ENCODE measurements at places on chromosomes 2 and 18.

DNA sequence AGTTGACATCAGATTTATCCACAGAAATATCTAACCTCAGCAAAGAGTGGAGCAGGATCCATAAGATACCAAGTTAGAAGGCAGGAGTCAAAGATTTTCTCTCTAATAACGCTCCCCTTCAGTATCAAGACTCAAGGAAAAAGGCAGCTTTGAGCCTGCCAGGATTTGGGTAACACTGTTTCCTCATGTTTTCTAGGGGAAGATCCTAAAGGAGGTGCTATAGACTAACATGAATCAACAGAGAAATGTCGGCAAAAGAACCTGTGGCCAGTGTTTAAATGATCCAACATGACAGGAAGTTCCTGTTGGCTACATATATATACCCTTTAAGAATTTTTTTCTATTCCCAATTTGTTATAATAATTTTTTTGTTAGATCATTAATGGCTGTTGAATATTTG is 402.3 kb downstream of the TGIF1 start:
- DNase-seq: peak; percentile 3

- DNase-seq: no peak
Observed at GRCh38 chr18:26804519-26804918, 61.0 kb downstream of the AQP4 start.

DNA sequence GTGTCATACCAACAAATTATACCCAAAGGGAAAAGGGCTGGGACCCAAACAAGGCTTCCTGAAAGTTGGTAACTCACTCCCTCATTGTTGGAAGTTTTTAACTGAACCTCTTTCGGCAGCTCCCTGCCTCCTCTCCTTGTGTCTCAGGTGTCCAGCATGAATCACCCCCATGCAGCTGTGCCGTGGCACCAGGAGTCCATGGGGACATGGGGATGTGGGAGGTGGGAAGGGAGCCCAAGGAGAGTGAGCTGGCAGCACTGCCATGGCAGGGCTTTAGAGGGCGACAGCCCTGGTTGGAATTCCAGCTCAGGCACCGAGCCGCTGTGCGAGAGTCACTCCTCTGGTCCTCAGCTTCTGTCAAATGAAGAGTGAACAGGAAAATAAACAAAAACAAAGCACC is 12.5 kb upstream of the GYPC start:
- DNase-seq: peak; percentile 72

DNA sequence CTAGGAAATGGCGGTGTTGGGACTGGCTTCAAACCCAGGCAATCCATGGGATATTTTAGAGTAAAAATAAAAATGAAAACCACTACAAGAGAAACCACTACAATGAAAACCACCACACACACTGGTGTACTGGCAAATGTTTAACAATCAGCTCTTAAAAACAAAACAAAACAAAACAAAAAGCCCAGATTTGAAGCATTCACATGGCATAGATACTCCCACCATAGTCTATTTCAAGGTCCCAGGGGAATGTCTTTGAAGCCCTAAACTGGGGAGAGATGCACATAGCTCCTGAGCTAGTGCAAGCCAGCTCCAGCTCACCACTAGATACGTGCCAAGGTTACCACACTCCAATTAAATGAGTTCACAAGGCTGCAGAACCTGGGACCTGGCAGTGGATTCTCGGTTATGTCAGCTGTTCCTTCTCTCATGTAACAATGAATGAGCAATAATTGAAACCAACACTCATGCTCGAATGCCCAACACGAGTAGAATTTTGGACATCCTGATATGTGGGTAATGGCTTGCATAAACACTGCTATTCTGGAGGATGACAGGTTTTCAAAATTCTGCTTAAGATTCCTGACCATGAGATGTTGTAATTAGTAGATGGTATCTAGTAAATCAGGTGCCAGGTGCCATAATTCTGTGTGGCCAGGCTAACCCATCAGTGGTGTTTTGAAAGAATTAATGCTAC is 102.2 kb downstream of the OSBPL6 start:
- peak; percentile 97 for DNase-seq

GRCh38 chr18:57696271-57696670 is 74.6 kb upstream of the NARS1 start:
- no peak for DNase-seq

DNA sequence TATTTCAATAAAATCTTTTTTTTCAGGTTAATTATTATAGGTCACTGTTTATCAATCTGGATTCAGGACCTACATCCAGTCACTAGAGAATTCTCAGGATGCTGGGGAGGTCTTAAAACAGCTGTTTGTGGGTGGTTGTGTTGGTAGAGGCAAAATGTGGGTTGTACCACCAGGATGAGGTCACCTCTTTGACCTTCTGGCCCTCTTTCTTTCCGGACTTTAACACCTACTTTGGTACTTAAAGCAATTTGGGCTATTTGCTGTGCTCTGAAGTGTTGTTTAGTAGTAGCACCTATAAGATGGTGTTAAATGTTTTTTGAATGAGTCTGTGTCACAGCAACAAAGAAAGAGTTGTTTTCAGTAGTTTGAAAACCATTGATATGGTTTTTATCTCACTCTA is 14.6 kb downstream of the EML4 start:
- DNase-seq: peak; percentile 70

DNA sequence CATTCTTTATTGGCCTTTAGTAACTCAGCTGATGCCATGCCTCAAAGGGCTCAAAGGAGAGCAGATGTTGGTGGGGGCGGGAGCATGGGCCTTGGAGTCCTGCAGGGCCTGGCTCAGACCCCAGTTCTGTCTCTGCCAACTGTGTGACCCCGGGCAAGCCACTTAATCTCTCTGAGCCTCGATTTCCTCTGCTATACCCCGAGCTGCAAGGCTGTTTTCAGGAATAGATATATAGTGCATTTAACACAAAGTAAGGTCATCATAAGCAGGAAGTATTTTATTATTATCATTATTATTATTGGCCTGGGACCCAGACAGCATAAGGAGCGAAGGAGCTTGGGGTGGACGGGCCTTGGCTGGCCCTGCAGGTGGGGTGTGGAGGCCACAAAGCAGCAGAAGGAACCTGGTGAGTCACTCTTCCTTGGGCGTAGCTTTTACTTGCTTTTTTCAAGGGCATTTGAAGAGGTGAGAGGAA is 162.7 kb downstream of the INHBB start:
- DNase-seq: no peak

DNA sequence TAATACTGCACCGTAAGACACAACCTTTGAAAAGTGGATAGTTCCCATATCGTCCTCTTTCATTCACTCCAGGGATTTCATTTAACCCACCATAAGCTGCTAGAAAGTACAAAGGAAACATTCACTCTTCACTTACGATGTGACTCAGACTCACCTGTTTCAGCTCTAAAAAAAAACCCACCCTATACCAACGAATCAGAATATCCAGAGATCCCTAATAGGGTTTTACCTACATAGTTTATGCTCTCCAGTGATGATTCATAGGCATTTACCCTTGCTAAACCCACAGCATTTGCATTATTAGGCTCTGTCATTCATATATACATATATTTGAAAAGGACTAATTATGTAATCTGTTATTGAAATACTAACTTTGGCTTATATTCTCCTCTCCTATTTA is 60.2 kb downstream of the PRPF40A start:
- DNase-seq: no peak

GRCh38 chr2:55311444-55311870 is 42.4 kb upstream of the MTIF2 start:
- peak; percentile 70 for DNase-seq

- DNase-seq: no peak
Observed at GRCh38 chr2:99395589-99396130, 58.5 kb downstream of the EIF5B start.

GRCh38 chr2:68700560-68700959 is 34.1 kb upstream of the ARHGAP25 start:
- DNase-seq: no peak

- no peak for DNase-seq
Observed at GRCh38 chr18:31624892-31625640, 33.4 kb downstream of the TTR start.

- DNase-seq: no peak
Observed at GRCh38 chr18:35581546-35581897, at the start of gene GALNT1. TSS of gene GALNT1 (plus strand) at chr18:35581740. CDS start at chr18:35654663, 72,923 bp downstream.

DNA sequence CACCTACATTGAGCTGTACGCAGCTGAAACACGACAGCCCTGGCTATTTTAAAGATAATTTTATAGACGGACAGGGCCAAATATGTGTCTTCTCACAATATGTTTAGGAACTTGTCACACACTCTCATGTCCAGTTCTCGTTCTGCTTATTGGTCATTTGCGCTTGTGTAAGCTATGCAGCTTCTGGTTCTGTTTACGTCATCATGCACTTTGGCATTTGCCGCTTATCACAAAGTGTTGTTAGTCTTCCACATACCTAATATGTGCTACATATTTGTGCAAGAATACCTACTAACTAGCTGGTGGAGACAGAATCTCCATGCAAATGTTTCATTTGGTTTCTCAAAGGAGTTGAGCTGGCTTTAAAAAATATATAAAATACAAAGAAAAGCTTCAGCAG is 7.5 kb upstream of the ZNF516 start:
- no peak for DNase-seq

DNA sequence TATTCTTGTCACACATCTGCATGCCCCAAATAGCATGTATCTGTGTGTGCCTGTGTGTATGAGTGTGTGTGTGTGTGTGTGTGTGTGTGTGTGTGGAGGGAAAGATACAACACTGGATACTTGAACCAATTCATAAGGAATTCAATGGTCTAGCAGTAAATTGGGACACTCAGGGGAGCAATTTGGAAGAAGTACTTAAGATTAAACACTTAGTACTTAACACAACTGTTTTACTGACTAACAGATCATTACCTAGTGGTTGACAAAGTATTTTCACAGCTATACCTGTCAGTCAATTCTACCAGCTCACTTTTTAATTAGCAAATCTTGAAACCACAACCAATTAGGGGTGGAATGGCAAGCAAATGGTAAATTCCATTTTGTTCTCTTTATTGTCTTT is 1024.1 kb downstream of the TMEM182 start:
- DNase-seq: no peak

DNA sequence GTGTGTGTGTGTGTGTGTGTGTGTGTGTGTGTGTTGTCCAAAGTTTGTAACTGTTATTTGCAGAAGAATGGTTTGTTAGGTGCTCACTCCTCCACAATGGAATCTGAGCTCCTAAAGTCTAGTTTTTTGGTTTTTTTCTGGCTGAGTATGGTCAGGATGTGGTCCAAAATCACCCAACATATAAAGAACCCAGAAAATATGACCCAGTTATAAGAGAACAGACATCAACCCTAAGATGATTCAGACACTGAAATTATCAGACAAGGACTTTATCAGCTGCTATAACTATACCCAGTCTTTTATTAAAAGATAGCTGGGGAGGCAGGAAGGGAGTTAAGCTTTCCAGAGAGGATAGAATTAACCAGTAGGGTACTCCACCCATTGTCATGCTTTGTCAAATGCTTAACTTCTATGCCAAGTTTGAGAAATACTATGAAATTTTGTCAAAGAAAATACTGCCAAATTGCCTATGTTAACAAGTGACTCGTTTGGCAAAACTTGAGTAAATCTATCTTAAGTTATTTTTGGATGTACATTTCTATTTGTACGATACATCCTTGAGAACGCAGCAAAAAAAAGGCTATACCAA is 57.5 kb downstream of the TANK start:
- no peak for DNase-seq

GRCh38 chr18:10290638-10291235 is 163.7 kb upstream of the APCDD1 start:
- DNase-seq: no peak

DNA sequence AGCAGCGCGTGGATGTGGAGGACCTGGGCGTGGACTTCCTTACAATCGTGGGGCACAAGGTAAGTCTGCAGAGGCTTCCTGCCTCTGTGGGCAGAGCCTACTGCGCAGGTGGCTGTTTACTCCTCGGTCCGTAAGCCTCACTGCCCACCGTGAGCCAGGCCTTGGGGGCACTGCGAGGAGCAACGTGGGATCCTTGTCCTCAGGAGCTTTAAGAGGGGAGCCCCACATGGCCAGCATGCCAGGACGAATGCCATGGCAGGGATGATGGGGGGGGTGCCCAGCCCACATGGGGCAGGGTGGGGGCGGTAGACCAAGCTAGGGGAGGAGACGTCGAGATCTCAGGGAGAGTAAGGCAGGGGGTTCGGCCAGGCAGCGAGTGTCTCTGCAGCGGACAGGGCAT is 18.0 kb upstream of the ESPNL start:
- no peak for DNase-seq

GRCh38 chr2:27042985-27043634 is 8.4 kb upstream of the AGBL5 start:
- peak; percentile 46 for DNase-seq

- DNase-seq: no peak
Observed at GRCh38 chr18:11974741-11975325, 6.5 kb upstream of the IMPA2 start.

DNA sequence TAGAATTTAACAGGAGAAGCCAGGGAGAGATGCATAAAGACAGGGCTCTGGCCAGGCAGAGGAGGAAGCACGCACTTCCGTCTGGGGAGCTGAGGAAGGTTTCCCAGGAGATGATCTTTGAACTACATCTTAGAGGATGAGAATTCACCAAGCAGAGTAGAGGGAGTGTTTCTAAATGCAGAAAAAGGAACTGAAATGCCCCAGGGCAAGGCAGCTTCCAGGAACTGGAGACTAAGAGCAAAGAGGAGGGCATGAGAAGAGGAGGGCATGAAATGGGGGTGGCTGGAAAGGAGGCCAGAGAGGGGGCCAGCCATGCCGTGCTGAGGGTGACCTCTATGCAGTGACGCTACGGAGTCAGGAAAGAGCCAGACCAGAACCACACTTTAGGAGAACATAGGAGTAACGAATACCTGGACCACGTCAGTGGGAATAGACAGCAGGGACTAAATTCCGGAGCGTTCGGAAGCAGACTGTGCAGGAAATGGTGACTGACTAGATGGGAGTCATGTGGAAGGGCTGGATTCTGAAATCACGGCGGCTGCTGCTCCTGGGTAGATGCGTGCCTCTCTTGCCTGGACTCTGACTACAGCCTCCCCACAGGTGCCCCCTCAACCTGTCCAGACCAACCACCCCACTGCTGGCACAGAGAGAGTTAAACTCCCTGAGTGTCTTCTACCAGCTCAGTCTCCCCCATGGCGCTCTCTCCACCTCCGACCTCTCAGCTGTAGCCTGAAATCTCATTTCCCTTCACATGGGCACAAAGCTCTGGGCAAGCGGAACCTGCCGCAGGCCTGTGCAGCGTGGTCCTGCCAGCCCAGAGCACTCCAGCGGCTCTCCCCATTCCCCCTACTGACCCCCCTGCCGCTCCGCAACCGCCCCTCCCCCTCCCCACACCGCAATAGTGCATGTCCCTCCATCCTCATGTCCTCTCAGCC is 87.0 kb upstream of the RTN4 start:
- DNase-seq: no peak

GRCh38 chr2:200172521-200172920 is 134.0 kb upstream of the SPATS2L start:
- DNase-seq: no peak

DNA sequence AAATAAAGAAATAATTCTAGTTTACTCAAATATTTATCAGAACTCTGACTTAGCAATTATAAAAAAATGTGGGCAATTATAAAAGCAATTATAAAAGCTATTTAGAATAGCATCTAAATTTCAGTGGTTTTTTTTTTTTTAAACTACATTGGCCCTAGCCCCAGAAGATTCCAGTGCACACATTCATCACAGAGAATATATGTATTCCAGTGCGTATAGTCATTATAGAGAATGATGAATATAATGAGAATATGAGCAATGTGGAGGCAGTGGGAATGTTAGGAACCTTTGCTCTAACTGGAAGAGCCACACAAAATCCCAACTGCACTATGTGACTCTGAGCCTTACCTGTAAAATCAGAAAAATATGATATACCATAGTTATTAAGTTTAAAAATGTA is 10.5 kb downstream of the MAP3K2 start:
- DNase-seq: no peak
